Stimulated activated CD8-positive, alpha-beta memory T cell treated with anti-CD3 and anti-CD28 coated beads, Interleukin-4, amount 100 ng/mL, for 1 hour (primary cell): ENCODE measurements at places on chromosomes 11 and 22.

GRCh38 chr22:19879992-19880785 lies 25.5 kb upstream of the GNB1L start:
- DNase-seq = no peak

DNA sequence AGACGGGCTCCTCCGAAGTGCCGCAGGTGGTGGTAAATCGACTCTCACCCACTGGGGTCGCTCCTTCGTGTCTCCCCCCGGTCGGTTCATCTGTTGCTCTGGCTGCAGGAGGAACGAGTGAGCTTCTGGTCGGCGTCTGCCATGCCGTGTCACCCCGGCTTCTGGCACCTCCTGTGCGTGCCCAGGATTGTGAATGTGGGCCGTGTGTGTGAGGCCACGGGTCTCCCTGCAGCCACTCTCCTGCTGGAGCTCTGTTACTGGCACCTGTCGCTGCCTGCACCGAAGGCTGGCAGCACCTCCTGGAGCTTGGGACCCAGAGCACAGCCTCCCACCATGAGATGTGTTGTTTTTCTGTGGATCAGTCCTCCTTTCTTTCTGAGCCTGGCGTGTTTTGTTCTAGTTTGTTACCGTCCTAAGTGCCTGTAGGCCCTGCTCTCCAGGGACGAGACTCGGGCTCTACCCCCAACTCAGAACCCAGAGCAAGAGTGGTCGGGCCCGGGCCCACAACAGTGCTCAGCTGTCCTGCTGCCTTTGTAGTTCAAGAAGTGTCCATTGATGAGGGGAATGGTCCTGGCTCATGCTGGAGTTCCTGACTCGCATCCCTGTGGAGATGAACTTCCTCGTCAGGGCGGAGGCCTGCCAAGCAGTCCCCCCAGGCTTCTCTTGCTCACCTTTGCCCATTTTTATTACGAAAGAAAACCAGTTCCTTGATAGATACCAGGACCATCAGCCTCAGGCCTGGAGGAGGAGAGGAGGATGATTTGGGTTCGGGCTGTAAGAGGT lies 66.6 kb downstream of the MED15 start:
- no peak for DNase-seq

DNA sequence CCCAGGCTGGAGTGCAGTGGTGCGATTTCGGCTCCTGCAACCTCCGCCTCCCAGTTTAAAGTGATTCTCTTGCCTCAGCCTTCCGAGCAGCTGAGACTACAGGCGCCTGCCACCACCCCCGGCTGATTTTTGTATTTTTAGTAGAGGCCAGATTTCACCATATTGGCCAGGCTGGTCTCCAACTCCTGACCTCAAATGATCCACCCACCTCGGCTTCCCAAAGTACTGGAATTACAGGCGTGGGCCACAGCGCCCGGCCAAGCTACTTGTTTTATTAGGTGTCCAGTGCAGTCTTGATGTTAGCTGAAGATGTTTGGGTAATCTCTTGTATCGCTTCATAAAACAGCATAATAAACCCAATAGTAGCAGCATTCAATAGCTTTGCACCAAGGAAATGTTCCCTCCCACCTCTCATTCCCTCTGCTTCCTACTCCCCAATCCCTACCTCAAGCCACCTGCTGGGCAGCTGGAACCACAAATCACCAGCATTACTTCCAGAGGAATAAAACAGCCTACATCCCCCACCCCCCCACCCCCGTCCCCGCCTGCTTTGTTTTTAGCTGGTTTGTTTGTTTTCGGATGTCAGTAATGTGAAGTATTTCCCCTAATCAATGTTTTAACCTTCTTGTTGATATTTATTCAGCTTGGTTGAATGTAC lies 11.0 kb upstream of the GRIK4 start:
- DNase-seq = no peak

DNA sequence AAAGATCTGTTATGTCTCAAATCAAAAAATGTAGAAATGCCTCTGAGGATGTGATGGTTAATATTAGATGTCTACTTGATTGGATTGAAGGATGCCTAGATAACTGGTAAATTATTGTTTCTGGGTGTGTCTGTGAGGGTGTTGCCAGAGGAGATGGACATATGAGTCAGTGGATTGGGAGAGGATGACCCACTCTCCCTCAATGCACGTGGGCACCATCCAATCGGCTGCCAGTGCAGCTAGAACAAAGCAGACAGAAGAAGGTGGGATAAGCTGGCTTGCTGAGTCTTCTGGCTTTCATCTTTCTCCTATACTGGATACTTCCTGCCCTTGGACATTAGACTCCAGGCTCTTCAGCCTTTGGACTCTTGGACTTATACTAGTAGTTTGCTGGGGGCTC lies 430.3 kb downstream of the SOX6 start:
- DNase-seq = no peak

DNA sequence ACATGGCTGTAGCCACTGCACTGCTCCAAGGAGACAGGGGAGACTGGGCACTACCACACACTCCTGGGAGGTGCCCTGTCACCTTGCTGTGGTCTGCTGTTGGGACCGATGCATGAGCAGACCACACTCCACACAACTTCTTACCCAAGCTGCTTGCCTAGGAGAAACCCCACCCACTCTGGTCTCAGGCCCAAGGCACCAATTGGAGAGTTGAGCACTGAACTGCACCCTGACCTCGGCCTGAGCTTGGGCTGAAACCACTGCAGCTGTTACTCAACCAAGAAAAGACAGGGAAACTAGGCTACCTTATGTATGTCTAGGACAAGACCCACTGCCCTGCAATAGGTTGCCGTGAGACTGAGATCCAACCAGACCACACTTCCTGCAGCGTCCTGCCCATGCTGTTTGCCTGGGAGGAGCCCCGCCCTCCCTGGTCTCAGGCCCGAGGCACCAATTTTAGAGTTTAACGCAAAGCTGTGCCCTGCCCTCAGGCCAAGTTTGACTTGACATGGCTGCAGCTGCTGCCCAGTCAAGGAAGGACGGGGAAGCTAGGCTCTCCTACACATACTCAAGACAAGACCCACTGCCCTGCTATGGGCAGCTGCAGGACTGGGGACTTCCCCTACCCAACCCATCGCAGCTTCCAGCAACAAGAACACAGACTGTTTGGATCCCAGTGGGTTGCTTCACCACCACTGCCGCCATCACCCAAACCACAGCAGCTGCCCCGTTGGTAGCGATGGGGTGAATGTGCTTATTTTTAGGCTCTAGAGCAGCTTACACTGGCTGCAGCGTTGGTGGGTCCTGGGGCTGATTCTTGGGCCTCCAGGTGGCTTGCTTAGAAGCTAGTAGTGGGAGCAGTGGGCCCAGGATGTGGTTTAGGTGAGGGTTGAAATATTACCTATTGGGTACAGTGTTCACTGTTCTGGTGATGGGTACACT lies 66.8 kb downstream of the BRD1 start:
- DNase-seq = no peak

- no peak for DNase-seq
Measured at GRCh38 chr11:5966958-5967357, 1.3 kb downstream of the OR56A5 start.

- no peak for DNase-seq
Measured at GRCh38 chr22:32971276-32971675, 86.9 kb downstream of the SYN3 start.

GRCh38 chr22:39133871-39134270 lies 18.6 kb downstream of the CBX7 start:
- DNase-seq = no peak

GRCh38 chr22:50001388-50002231 lies 11.0 kb downstream of the IL17REL start:
- DNase-seq = no peak
